NCI-H524 treated with DMSO at 0.1 percent for 48 hours (cell line): ENCODE measurements at places on chromosomes 4 and X.

DNA sequence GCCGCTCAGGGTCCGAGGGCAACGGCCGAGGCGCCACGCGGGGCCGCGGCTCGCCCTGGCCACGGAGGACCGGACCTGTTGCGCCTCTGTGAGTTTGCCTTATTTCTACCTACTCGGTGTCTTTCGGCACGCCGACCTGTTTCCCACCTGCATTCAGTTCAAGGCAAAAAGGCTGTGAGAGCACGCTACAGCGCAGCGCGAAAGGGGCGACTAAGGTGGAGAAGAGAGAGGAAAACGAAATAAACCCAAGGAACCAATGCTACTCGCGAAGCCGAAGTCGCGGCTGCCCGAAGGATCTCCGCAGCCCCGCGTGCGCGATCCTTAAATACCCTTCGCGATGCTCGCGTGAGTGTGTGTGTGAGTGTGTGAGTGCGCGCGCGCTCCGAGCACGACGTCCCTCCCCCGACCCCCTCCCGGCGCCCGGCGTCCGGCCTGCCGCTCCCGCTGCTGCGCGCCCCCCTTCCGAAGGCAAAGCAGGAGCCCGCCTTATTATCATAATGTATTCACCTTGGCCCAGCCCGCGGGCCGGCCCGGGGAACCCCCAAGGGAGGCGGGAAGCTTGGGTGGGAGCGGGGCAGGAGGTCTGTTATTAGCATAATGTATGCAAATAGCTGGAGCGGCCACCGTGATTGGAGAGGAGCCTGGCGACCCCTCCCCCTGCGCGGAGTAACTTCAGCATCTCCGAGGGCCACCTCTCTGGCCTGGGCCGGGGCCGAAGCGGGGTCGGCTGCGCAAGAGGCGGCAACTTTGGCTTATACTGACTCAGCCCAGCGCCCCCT is at the start of gene COL25A1:
Gene COL25A1 (minus strand): TSS at position 298 of the 779 bp plus-strand sequence.
- peak; percentile 11 for DNase-seq

DNA sequence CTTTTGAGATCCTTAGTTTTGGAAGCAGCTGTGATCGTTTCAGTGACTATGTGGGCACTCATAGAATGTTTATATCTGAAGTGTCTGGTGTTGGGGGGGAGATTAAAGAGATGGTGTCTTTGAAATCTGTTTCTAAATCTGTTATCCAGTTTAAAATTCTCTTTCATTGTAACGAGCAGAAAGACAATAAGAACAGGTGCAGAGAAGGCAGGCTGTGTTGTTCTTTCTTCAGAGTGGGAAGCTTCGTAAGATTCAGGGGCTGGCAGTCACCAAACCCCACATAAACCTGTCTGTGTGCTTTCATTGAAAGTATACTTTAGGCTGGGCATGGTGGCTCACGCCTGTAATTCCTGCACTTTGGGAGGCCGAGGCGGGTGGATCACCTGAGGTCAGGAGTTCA is 16.3 kb upstream of the DHRSX start:
- DNase-seq, result no peak

GRCh38 chr4:69999420-69999819 is 3.7 kb downstream of the STATH start:
- DNase-seq, result no peak

DNA sequence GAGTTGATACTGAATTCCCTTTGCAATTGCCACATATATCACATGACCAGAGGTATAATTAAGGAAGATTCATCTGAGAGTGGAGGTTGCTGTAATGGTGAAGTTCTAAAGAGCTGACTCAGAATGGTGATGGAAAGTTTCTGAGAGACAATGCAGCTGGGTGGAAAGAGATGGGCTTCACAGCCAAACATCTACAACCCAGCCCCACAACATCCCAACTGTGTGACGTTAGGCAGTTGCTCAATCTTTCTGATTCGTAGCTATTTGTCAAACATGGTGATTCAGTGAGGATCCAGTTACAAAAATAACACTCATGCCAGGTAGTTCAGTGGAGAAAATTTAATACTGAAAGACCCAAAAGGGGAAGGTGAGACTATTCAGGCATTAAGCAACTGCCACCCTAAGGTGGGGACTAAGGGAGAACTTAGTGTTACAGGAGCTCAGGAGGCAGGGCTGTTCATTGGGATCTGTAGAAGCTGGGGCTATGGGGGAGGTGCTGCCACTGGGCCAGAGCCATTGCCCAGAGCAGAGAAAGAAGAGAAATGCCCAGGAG is 6.9 kb upstream of the AFF1 start:
- DNase-seq, result no peak

DNA sequence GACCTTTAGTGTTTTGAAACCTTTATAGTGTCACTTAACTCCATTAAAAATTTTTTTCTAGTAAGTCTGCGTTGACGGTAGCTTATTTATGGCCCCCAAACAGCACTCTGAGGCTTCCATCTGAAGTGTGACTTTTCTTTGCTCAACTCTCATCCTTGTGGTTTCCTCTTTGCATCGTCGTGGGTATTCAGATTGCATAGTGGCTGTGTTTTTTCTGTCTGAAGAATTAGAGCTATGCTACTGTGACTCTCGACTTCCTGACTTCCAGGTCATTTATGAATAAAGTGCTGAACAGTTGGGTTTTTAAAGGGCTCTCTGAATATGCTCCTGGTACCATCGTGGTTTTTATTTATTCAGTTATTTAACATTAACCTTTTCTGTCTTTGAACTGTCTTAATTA is 44.9 kb downstream of the JADE1 start:
- DNase-seq, result no peak

DNA sequence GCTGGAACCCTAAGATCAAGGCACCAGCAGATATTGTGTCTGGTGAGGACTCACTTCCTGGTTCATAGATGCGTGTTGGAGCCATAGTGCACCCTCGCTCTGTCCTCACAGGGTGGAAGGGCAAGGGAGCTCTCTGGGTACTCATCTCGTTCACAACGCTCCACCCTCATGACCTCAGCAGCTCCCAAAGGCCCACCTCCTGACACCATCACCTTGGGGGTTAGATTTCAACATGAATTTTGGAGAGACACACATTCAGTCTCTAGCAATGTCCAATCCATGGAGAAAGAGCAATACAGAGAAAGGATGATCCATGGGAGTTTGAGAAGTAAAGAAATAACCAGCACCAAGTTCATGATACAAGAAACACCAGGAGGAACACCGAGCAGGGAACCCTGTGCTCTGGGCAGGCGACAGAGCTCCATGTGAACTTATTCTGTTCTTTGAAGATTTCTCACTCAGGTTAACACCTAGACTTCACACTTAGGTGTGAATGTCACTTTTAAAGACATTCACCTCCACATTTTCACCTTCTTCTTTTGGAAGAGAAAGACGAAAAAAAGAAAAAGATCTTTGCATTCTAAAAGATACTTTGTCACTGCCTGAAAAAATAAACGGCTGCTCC is 171.8 kb upstream of the FAM9B start:
- DNase-seq, result no peak

- no peak for DNase-seq
Measured at GRCh38 chr4:13988353-13989305, 361.1 kb upstream of the BOD1L1 start.

DNA sequence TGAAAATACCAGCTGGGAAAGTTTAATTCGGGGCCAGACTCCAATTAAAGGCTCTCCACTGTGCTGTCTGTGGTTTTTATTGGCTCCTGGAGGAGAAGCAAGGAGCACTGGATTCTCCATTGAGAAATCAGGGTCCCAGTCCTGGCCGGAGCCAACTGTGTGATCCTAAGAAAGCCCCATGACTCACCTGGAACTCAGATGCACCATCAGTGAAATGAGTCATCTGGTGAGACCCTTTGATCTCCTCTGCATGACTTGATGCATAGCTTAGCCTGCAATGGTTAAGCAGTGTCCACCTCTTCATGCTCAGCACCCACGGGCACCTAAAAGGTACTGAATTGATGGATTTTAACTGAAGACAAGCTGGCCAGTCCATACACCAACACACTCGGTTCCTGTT is 119.2 kb upstream of the VCX3B start:
- no peak for DNase-seq

DNA sequence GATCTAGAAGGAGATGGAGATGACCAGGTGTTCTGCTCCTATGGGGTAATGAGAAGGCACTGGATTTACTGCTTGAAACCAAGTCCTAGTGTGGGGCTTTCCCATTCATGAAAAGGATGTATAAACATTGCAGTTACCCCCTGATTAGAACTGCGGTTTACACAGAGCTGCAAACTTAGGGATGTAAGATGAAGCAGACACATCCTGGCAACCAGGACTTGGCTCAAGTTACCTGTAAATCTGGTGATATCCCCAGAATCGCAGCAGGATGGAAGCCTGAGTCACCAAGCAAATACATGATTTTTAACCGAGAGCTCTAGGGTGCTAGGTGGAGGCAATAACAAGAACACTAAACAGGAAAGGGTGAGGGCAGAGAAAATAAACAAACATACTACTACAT is 178.6 kb upstream of the MAMLD1 start:
- DNase-seq, result no peak

GRCh38 chrX:115402299-115402698 is 112.8 kb downstream of the LUZP4 start:
- DNase-seq, result no peak

DNA sequence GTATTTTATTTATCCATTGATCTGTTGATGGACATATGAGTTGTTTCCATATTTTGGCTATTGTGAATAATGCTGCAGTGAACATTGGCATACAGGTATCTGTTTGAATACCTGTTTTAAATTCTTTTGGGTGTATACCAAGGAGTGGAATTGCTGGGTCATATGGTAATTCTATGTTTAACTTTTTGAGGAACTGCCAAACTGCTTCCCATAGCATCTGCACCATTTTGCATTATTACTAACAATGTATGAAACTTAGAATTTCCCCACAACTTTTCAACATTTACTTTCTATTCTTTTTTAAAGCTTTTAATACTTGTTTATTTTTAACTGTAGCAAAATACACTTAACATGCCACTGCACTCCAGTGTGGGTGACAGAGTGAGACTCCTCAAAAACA is 57.0 kb upstream of the MSN start:
- no peak for DNase-seq

- no peak for DNase-seq
Measured at GRCh38 chr4:170325599-170325998, 235.8 kb upstream of the AADAT start.

- DNase-seq, result no peak
Measured at GRCh38 chr4:37644962-37645361, 41.2 kb downstream of the RELL1 start.

- DNase-seq, result no peak
Measured at GRCh38 chr4:73894001-73894400, 24.8 kb downstream of the CXCL1 start.

- no peak for DNase-seq
Measured at GRCh38 chr4:13476915-13477314, 7.2 kb downstream of the RAB28 start.

- peak; percentile 76 for DNase-seq
Measured at GRCh38 chrX:51892921-51893745, at the start of gene MAGED1. MAGED1 (plus strand) TSS chrX:51893623; CDS start chrX:51894305, 682 bp downstream.

- DNase-seq, result no peak
Measured at GRCh38 chr4:128796934-128797333, 12.6 kb upstream of the JADE1 start.

DNA sequence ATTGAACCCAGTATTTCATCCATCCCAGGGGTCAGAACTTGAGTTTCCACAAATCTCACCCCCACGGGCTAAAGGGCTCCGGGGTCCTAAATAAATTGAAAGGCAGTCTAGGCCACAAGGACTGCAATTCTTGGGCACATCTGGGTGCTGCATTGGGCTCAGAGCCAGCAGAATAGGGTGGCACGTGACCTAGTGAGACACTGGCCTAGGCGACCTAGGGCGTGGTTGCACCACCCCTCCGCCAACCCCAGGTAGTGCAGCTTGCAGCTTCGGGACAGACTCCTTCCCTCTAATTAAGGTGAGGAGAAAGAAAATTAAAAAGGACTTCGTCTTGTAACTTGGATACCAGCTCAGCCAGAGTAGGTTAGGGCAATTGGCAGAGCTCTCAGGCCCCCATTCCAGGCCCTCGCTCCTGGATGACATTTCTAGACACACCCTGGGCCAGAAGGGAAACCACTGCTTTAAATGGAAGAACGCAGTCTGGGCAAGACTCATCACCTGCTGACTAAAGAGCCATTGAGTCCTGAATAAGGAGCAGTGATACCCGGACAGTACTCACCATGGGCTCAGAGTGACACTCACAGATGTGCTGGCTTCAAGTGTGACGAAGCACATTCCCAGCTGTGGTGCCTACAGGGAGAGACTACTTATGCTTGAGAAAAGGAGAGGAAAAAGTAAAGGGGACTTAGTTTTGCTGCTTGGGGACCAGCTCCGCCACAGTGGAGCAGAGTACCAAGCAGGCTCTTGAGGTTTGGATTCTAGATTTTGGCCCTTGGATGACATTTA is 735.4 kb downstream of the FSTL5 start:
- no peak for DNase-seq

- DNase-seq, result peak; percentile 1
Measured at GRCh38 chrX:119067023-119067739, 5.6 kb upstream of the CT47C1 start.

DNA sequence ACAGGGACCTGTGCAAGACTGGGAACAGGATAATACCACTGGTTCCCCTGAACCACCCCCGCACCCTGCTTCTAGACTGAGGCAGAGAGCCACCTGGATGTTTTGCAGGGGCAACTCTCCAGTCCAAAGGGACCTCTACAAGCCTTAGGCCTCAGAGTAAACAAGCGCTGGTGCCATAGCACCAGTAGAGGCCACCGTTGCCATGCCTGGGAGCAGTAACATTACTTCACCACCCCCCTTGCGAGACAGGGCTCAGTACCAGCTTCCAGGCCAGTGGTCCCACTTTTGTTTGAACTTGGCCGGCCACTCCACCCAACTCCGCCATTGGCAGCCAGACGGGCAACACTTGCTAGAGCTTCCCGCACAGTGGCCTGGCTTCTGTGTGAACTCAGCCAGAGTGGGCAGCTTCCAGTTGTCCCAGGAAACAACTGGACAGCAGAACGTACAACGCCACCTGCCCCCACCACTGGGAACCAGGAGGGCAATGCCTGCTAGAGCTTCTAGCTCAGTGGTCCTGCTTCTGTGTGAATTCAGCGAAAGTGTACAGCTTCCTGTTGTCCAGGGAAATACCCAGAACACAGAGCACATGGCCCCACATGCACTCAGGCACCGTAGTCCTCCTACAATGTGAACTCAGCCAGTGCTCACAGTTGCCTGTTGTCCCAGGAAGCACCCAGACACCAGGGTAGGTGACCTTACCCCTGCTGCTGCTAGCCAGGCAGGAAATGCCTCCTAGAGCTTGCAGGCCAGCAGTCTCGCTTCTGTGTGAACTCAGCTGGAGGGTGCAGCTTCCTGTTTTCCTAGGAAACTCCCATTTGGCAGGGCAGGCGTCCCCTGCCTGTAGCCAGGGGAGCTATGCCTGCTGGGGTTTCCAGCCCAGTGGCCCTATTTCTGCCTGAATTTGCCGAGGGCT is 39.9 kb upstream of the PCDH19 start:
- no peak for DNase-seq

- DNase-seq, result no peak
Measured at GRCh38 chrX:65575022-65575421, 40.4 kb upstream of the LAS1L start.

- no peak for DNase-seq
Measured at GRCh38 chr4:137659431-137659830, 127.1 kb upstream of the PCDH18 start.

GRCh38 chr4:175657571-175657970 is 154.5 kb downstream of the GPM6A start:
- no peak for DNase-seq
